ENCODE measurements at places on chromosomes 2 and 18.

- no peak for DNase-seq
Measured at GRCh38 chr2:181164699-181165098, 184.3 kb downstream of the UBE2E3 start.

GRCh38 chr2:187475499-187476248 lies 27.6 kb upstream of the CALCRL start:
- no peak for DNase-seq

GRCh38 chr2:119864318-119864717 lies 104.6 kb downstream of the PTPN4 start:
- no peak for DNase-seq

DNA sequence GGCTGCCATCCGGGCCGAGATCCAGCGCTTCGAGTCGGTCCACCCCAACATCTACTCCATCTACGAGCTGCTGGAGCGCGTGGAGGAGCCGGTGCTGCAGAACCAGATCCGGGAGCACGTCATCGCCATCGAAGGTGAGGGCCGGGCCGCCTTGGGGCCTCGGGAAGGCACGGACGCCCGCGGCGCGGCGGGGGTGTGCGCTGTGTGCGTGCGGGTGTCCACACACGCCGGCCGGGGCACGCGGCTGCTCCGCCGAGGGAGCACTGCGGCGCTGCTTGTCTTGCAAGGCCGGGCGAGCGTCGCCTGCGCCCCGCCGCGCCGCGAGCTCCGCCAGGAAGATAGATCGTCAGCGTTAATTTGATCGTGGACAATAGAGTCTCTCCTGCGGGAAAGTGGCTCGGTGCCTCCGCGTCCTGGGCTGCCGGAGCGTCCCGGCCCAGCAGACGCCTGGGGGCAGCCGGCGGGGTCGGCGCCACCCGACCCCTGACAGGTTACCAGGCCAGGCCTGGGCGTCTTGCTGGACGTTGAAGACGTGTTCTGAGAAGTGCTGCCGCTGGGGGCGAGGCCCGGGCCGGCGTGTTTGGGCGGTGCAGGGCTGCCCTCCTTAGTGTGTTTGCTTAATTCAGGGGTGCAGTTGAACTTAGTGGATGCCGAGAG lies 1.0 kb downstream of the AGAP1 start:
- no peak for DNase-seq

- no peak for DNase-seq
Measured at GRCh38 chr2:42132191-42132965, 36.8 kb upstream of the EML4 start.

DNA sequence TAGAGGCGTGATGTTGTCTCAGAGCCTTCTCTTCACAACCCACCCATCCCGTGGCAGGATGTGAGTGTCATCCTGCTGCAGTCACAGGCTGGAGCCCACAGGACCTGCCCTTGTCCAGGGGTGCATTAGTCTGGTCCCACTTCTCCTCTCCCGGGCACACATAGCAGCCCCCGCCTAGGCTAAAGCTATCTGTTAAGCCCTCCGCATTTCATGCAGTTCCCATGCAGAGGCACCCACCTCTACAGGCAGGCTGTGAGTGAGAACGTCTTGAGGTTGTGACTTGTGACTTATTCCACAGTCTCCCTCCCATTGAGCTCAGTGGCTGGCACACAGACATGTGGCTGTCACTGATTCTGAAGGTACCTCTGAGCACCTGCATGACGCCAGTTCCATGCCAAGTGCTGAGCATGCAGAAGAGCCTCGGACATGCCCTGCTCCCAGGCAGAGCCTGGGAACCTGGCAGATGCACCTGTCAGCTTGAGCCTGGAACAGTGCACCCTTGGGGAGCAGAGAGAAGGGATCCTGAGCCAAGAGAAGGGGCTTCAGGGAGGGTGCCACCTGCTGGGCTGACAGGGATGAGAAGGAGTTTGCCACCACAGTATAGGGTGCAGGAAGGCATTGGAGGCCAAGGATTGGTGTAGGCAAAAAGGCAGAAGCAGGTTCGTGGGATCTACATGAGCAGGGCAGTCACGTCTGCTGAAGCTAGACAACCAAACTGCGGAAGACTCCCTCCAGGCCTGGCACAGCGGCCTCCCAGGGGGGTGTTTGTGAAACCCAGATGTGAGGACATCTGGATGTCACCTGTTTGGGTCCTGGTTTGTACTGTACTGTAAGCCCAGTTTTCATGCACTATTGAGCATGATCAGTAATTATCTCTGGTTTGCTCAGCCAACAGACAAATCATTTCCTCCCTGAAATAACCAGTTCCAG lies 213.6 kb downstream of the GLI2 start:
- no peak for DNase-seq

- no peak for DNase-seq
Measured at GRCh38 chr2:19819097-19820065, 82.4 kb downstream of the TTC32 start.

DNA sequence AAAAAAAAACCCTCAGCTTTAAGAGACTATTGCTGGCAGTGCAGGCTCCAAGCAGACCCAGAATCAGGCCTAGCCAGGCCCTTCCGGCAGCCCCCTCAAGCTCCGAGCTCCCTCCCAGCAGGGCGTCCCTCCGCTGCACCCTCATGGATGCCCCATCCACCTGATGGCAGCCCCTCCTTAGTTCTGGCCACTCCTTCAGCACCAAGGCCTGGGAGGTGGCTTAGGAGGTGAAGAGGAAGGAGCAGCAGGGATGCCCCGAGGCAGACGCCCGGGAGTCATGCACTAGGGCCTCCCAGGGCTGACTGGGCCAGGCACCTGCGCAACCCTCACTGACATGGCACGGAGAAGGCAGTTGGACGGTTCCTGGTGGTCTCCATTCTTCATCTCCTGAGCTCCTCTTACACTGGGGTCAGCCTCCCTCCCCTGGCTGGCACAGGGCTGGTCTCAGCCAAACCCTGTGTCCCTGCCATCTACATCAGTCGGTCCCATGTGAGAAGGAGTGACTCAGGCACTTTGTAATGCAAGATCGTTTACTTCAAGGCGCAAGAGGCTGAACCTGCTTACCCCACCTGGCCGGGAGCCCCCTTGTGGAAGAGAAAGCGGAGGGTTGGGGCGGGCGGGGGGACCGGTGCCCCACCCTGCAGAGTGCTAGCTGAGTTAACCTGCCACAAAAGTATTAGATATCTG lies 53.5 kb upstream of the ID2 start:
- no peak for DNase-seq

- DNase-seq, result no peak
Measured at GRCh38 chr2:168814939-168815907, 12.8 kb downstream of the NOSTRIN start.

Data from hematopoietic multipotent progenitor cell treated with erythropoietin and hydrocortisone succinate and interleukin-3 and kit ligand, for 15 days (in vitro differentiated cells).